ENCODE measurements at places on chromosomes 3 and 15.
A peak's percentile ranks its signal among the peaks of the same experiment; 100 is the strongest.

GRCh38 chr3:157122832-157123427 is 37.0 kb downstream of the CCNL1 start:
- no peaks in the 10 kb centered on the region for H3K27me3 ChIP-seq
- no peak overlapping the region for H3K27ac ChIP-seq
- peaks cover 12% of the 10 kb centered on the region for H3K36me3 ChIP-seq
- H3K4me1 ChIP-seq: peaks cover 26% of the 10 kb centered on the region

DNA sequence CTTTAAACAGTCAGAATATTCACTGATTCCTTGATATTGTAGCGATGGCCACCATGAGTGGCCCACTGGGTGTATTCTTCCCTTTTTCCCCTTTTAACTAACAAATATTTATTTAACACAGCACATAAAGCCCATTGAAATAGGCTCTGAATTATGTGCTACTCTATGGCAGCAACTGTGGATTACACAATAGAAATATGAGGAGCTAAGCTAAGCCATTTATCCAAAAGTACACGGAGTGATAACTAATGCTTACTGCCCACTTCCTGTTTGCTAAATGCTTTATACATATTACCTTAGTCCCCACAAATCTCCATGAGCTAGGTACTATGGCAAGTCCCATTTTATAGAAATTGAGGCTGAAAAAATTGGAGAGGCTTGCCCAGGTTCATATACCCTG is 17.9 kb downstream of the ILDR1 start:
- no peak overlapping the region for H3K27ac ChIP-seq
- peaks cover 32% of the 10 kb centered on the region for H3K4me1 ChIP-seq
- H3K4me3 ChIP-seq: no peak overlapping the region
- no peaks in the 10 kb centered on the region for H3K36me3 ChIP-seq
- H3K27me3 ChIP-seq: peaks cover 3% of the 10 kb centered on the region
- DNase-seq: no peak

GRCh38 chr15:51623386-51623938 is 891 bp upstream of the DMXL2 start:
- H3K4me3 ChIP-seq: peak overlapping the region; percentile 83
- H3K36me3 ChIP-seq: peaks cover 2% of the 10 kb centered on the region
- H3K27ac ChIP-seq: peak overlapping the region; percentile 26
- H3K27me3 ChIP-seq: peaks cover 55% of the 10 kb centered on the region
- DNase-seq: no peak
- H3K4me1 ChIP-seq: peaks cover 11% of the 10 kb centered on the region

DNA sequence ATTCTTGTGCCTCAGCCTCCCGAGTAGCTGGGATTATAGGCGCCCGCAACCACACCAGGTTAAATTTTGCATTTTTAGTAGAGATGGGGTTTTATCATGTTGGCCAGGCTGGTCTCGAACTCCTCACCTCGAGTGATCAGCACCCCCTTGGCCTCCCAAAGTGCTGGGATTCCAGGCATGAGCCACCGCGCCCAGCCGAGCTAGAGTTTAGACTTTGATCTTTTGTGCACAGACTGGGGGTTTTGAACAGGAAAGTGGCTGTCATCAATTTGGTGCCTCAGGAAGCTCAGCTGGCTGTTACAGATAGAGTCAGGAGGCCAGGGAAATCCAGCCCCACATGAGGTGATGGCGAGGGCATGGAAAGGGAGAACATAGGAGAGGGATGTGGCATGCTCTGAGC is 19.3 kb upstream of the IREB2 start:
- no peaks in the 10 kb centered on the region for H3K36me3 ChIP-seq
- no peak overlapping the region for H3K4me3 ChIP-seq
- no peaks in the 10 kb centered on the region for H3K4me1 ChIP-seq
- H3K27ac ChIP-seq: no peak overlapping the region
- peaks cover 11% of the 10 kb centered on the region for H3K27me3 ChIP-seq

DNA sequence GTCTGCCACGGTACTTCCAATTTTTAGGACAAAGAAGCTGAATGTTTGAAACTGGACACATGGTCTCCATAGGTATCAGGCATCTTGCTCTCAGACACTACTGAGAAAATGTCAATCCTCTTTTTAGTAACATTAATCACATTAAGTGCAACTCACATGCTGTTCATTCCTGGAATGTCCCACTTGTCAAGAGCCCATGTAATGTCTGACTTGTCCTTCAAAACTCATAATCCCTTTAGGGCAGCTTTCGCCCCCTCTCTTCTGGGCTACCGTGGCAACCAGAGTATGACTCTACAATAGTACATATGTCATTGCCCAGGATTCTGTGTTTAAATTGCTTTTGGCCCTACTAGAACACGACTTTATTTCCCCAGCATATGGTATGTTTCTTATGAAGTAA is 12.3 kb downstream of the NUDT16 start:
- H3K4me1 ChIP-seq: no peaks in the 10 kb centered on the region
- H3K27me3 ChIP-seq: peaks cover 3% of the 10 kb centered on the region
- no peak overlapping the region for H3K4me3 ChIP-seq
- H3K27ac ChIP-seq: no peak overlapping the region
- no peaks in the 10 kb centered on the region for H3K36me3 ChIP-seq

All from activated T-helper 1 cell treated with anti-CD3 and anti-CD28 coated beads, Interleukin-12 subunit alpha, Interleukin-12 subunit beta, Interleukin-2, Interleukin-4 antibody, amounts not matched to agents 30 ng/mL and 10 ng/mL and 1 ng/mL, durations not matched to agents 14 hours and 24 hours and 36 hours (primary cell).